ENCODE measurements at places on chromosomes 5 and 9.

GRCh38 chr9:130535818-130536521, 43.4 kb upstream of the FUBP3 start:
- DNase-seq, result no peak

GRCh38 chr9:21096172-21096900, 18.6 kb upstream of the IFNB1 start:
- DNase-seq, result peak; percentile 81

DNA sequence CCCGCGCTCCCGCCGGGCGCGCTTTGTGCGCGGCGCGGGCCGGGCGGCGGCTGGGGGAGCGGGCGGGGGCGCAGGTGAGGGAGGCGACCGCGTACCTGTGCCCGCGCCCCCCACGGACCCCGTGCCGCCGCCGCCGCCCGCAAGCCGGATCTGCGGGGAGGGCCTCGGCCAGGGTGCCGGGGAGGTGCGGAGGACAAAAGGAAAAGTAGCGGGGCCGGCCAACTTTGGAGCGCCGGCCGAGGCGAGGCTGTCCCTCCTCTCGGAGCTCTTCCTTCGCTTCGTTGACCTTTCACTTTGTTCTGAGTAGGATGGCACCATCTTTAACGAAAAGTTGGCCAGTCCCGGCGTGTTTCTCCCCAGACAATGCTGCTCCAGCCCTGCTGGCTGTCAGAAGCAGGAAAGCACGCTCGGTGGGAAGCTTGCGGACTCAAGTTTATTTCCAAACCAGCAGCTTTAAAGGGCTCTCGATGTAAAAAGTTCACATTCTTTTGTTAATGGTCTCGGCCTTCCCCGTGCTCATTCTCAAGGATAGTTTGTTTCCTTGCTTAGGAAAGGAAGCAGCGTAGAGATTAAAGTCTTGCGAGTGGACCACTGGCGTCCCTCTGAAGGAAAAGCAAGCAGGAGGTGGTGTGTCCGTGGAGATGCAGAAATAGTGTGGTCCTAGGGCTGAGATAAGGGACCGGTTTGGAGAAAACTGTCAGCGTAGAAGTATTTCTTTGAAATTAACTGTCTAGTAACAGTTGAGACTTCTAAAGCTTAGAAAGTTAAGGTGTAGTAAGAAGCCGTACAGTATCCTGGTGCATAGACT, 639 bp downstream of the EHMT1 start:
- DNase-seq, result peak; percentile 43

DNA sequence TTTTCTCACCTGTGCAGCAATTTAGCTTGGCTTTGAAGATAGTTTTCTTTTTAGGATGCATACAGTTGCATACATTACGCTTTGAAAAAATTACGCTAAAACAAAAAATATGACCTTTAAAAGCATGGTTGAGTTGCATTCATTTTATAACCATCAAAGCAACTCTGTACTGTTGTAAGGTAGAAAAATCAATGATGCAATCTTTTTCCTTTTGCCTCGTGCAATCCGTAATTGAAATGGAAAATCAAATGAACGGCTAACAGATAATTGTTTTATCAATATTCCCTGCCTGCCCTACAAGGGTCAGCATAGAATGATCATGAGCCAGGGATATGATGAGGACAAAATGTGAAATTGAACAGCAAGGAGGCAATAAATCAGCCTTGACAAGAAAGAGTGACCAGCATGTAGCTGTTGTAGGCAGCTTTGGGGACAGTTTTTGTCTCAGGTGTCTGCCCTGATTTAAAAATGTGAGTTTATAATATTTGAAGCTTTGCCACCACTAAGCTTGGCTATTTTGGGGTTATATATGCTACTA, 98.2 kb downstream of the PBX3 start:
- no peak for DNase-seq

- DNase-seq, result peak; percentile 64
These were observed at the start of gene IQGAP2 for GRCh38 chr5:76402886-76403765. Gene IQGAP2, plus strand, starts transcription at chr5:76403285. Its CDS starts 261 bp downstream, at chr5:76403546.

DNA sequence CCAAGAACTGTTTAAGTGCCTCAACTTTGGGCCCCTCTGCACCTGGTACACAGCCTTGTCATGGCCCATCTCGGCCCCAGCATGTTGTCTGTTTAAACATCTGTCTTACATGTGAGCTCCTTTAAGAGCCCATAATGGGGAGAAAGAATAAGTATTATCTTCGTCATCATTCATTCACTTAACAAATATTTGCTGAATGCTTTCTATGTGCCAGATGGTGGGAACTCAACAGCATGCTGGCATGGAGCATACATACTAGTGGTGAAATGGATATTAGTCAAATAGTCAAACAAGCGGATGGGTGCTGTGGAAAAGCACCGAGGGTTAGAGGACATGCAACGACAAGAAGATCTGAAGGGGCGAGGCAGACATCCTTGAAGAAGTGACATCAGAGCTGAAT, 54.5 kb downstream of the GABBR2 start:
- DNase-seq, result no peak

- peak; percentile 59 for DNase-seq
These were observed 59.3 kb downstream of the FSTL4 start for GRCh38 chr5:133552925-133553525.

GRCh38 chr5:14407746-14408175, 173.8 kb upstream of the OTULINL start:
- peak; percentile 94 for DNase-seq

DNA sequence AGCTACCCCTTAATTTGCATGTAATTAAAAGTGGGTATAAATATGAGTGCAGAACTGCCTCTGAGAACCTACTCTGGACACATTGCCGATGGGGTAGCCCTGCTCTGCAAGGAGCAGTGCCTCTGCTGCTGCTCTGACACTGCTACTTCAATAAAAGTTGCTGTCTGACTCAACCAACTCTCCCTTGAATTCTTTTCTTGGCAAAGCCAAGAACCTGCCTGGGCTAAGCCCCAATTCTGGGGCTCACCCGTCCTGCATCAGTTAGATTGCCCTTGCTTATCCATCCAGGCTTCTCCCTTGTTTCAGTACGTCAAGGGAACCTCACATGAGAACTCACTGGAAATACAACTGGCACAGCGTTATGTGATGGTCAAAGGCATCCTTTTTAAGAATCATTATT, 44.1 kb downstream of the FBXL7 start:
- DNase-seq, result no peak

- DNase-seq, result no peak
These were observed 12.9 kb upstream of the MEF2C start for GRCh38 chr5:88895681-88896501.

All from lung microvascular endothelial cell (primary cell).